Stimulated activated CD8-positive, alpha-beta memory T cell treated with anti-CD3 and anti-CD28 coated beads, Interleukin-15, amount 100 ng/mL, for 24 hours (primary cell): ENCODE measurements at places on chromosomes 11 and 22.

DNA sequence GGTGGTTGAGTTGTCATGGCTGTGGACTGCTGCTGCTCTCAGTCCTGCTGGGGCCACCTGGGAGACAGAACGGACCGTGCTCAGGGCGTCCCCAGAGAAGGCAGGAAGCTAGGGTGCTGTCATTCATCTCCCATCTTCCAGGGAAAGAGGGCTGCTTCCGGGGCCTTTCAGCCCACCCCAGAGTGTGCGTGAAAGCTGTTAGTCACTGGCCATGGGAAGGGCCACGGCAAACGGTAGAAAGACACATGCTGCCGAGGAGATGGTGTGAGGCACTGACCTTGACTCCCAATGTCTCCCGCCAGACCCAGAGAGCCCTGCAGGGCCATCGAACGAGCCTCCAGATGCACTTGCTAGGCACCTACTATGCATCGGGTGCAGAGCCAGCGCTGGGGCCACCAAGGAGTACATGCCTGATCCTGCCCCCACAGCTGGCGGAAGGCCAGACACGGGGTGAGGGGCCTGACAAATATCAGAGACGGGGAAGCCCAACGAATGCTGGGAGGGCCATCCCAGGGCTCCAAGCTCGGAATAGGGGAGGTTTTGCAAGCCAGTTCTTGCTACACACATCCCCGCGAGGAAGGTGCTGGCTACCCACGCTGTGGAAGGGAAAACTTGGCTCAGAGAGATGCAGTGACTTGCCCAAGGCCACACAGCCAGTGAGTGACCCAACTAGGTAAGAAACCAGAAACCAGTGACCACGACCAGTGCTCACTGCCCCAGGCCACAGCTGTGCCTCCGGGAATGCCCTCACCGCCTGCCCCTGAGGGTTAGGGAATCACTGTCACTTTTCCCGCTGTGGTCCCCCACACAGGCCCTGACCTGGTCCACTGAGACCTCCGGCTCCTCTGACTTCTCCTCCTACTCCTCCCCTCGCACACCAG lies 10.1 kb downstream of the RAC2 start:
- no peak for DNase-seq

DNA sequence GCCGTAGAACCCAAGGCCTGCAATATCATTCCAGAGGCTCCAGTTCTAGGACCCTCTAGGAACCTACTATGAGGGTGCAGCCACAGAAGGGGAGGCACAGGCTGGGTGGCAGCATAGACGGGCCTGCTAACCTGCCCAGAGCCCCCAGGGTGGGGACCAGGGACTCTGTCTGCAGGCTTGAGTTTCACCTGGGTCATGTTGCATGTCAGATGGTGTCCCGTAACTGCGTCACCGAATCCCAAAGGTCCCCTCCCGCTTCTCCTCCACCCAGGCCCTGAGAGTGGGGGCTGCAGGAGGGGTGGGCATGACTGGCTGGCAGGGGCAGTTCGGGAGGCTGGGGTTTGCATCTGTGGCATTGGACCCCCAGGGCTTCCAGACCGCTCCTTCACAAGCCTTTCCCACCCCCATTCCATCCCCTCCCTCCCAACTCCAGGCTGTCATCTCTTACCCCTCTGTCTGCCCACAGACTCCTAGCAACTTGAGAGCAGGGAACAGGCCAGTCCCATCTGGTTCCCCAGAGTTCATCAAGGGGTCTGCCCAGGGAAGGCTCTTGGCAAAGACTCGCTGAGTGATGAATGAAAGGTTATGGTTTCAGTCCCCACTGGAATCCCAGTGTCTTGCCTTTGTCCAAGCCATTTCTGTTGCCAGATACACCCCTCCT lies 16.3 kb downstream of the MYO7A start:
- no peak for DNase-seq

DNA sequence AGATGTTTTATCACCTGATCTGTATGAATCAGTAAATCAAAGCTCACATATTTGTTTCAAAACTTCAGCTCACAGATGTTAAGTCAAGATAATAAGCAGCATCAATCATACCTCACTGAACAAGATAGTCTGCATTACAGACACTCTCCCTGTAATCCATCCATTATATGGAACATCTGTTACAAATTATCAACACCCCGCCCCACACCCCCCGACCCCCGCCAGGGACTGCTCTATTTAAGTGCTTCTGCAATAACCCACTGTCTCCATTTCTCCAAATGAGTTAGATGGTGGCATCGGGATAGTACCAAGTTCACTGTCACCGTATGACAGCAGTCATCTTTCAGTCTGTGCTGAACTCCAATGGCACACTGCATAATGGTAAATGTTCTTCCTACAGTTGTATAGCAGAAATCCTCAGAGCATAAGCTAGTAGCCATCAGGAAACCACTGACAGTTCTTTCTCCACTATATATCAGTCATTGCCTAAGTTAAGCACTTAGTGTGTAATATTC lies 447.0 kb upstream of the ARHGAP42 start:
- DNase-seq: no peak

GRCh38 chr11:131940126-131940525 lies 569.7 kb downstream of the NTM start:
- no peak for DNase-seq

DNA sequence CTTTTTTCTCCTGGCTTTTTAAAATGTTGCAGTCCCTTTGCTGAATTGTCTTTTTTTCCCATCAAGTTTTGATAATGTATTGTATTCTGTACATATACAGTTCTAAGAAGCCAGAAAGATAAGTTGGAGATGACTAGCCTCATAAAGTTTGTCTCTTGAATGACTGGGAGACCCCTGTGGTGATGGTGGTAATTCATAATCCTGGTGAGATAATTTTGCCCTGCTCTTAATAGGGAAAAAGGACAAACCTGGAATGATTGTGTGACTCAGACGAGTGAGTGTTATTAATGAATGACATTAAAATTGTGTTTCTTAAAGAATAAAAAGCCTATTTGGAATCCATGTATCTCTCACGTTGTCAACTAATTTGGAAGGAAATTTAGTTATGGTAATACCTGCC lies 1.2 kb downstream of the HIKESHI start:
- DNase-seq: no peak

GRCh38 chr11:66334605-66335442 lies 1.4 kb downstream of the RIN1 start:
- DNase-seq: no peak

DNA sequence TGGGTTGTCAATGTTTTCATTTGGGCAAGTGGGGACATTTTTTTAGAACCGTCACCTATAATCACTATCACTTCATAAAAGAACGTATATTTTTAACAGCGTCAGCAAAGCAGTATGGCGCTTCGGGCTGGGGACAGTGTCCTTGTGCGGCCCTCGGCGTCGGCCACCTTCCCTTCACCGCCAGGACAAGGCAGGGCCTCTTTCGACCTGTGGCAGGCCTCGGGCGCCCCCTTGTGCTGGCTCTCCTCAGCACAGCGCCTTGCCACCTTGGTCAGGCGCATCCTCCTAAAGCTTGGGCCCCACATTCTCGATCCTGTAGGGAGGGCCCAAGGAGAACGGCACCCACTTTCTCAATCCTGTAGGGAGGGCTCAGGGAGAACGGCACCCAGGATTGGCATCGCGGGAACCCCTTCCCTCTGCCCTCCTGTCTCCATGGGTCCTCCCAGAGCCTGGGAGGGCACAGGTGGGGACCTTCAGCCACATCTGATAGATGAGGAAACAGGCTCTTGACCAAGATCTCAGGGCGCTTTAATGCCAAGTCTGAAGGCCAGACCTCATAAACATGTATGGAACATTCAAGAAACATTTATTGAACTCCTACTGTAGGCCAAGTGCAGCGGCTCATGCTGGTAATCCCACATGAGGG lies 11.5 kb upstream of the FADD start:
- DNase-seq: no peak

- DNase-seq: no peak
These were observed 5.6 kb upstream of the LRFN4 start for GRCh38 chr11:66851239-66851596.

GRCh38 chr11:30741039-30741550 lies 154.9 kb upstream of the MPPED2 start:
- no peak for DNase-seq

- DNase-seq: no peak
These were observed 141.9 kb downstream of the CSNK2A3 start for GRCh38 chr11:11211186-11211585.

DNA sequence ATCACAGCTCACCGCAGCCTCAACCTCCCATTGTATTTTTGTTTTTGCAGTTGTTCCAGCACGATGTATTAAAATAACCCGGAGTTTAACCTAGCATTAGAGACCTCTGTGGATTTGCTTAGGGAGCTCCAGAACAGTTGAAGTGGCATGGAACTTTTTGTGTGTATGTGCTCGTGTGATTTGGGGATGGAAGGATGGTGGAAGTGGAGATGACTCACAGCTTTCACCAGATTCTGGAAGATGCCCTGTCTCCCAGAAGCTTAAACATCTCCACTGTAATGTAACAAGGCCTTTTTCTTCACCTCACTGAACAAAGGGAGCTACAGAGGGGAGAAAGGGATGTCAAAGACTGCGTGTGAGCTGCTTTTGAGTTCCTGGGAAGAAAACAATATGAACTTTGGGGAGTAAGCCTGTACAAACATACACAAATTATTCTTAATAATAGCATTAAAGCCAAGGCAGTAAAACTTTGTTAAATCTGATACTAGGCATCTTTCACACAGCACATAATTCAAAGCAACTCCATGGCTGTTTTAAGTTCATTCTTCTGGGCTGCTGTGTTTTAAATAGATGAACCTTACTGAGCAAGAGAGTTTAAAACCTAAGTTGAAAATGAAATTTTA lies 226.4 kb downstream of the ADAMTS15 start:
- DNase-seq: no peak

- no peak for DNase-seq
These were observed 9.0 kb downstream of the KCNQ1OT1 start for GRCh38 chr11:2690596-2691354.
